ENCODE measurements at places on chromosomes 12 and 14.

- DNase-seq, result no peak
Observed at GRCh38 chr14:61621444-61621843, 73.9 kb upstream of the HIF1A start.

DNA sequence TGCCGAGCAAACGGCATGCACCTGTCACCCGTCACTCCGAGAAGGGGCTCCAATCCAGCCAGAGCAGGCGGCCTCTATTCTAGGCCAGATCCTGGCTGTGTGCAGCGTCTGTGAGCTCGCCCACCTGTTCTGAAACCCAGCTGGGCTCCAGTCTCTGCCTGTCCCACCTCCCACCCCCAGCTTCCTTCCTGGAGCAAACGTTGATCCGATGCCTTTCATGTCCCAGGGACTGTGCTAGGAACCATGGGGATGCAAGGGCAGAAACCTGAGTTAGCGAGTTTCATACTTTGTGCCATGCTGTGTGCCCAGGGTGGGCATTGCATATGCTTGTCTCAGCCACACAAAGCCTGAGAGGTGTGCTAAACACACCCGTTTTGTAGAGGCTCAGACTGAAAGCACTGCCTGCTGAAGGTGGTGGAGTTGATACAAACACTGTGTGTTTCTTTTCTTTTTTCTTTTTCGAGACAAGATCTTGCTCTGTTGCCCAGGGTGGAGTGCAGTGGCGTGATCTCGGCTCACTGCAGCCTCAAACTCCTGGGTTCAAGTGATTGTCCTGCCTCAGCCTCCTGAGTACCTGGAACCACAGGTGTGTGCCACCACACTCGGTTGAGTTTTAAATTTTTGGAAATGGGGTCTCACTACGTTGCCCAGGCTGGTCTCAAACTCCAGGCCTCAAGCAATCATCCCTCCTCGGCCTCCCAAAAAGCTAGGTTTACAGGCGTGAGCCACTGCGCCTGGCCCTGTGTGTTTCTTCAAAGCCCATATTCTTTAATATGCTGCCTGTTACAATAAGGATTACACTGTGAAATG, 84.1 kb upstream of the MED13L start:
- DNase-seq, result no peak

- no peak for DNase-seq
Observed at GRCh38 chr12:54060975-54061778, 7.5 kb downstream of the HOXC4 start.

GRCh38 chr14:101934601-101935150, 29.7 kb upstream of the DYNC1H1 start:
- no peak for DNase-seq

DNA sequence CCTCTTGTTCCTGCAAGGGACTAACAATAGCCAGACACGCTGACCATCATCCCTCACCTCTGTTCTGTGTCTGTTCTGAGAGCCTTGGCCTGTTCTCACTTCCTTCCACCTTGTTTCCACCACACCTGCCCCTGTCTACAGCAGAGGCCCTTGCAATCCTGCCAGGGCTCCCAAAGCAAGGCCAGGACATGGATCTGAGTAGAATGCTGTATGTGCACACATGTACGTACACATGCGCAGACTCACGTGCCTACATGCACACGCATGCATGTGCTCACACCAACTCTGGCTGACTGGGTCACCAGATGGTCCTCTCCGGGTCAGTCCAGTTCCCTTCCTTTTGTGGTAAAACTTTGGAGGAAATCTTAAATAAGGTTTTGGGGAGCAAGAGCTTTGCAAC, 133.0 kb upstream of the C14orf180 start:
- no peak for DNase-seq

GRCh38 chr14:54591461-54591860, 24.5 kb downstream of the SAMD4A start:
- no peak for DNase-seq

- no peak for DNase-seq
Observed at GRCh38 chr12:12212769-12213168, 54.1 kb downstream of the LRP6 start.

DNA sequence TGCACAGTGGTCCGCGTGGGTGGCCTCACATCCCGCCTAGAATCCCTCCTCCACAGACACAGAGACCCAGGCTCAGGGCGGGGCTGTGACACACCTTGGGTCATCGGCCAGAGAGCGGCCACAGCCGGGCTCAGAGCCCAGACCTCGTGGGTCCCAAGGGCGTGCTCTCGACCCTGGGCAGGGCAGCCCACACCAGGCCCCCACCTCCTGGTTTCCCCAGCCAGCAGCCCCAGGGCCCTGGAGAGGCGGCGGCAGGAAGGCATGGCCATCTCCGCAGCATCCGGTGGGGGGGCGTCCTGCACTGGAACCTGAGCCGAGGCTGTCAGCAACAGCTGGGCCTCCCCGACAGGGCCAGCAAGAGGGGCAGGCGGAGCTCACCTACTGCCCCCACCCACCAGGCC, 15.2 kb downstream of the JAG2 start:
- DNase-seq, result no peak

- DNase-seq, result peak; percentile 38
Observed at GRCh38 chr14:93023039-93023438, 92.7 kb downstream of the ITPK1 start.

DNA sequence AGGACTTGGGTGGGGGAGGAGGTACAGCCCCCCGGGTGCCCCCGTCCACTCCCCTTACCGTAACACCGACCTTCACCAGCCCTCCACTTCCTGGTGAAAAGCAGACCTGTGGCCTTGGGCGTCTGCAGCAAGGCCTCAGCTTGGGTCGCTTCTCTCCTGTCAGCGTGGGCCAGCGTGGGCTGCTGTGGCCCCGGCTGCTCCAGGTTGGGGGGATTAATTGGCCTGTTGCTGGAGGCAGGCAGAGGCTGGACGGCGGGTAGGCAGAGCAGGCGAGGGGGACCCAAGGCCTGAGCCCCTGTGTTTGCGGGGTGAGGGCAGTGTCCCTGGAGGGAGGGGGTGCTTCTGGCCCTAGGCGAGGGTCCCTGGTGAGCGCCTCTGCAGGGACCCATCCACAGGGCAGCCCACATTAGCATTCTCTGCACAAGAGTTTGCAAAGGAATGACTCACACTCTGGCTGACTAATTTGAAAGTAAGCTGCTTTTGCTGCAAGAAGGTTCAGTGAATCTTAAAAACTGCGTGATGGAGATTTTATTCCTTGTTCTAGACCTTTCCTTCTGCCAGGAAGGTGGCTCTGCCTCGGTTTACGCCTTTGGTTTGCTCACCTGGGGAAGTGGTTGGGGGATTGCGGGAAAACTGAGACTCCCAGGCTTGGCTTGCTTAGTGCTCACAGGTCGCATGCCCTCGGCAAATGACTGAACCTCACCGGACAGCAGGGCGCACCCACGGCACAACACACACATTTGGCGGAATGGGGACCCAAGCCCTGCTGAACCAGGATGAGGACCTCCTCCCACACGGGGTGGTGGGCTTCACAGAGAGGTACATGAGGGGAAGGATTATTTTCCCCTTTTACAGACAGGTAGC, 37.9 kb upstream of the DLK1 start:
- no peak for DNase-seq

DNA sequence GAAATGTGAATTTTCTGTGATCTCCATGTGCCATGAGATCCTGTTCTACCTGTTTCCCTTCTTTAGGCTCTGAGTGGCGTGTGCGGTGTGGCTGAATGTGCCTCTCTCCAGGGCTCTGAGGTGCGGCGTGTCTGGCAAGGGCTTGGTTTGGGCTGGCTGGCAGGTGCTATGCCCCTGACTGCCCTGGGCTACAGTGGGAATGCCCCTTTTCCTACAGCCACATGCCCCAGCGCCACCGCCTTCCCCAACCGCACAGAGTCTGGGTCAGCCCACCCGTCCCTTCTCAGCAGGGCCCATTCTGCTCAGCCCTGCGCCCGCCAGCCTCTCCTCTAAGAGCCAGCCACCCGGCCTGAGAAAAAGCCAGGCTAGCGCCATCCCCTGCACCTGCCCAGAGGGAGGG, 24.7 kb downstream of the BTBD6 start:
- no peak for DNase-seq

- no peak for DNase-seq
Observed at GRCh38 chr12:77941401-77941800, 110.7 kb downstream of the NAV3 start.

DNA sequence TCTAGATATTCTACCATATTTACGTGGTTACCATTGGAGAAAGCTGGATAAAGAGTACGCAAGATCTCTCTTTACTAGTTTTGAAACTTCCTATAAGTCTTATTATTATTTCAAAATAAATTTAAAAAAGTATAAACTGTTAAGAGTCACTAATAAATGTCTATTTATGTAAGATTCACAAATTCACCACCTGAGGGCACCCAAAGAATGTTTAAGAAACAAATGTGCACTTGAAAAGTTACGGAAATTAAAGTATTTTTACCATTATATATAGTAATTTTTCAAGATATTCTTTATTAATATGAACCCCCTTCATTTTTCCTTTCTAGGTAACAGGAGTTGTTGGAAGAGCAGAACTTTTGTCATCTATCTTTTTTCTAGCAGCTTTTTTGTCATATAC, 11.9 kb downstream of the TMTC3 start:
- DNase-seq, result no peak

DNA sequence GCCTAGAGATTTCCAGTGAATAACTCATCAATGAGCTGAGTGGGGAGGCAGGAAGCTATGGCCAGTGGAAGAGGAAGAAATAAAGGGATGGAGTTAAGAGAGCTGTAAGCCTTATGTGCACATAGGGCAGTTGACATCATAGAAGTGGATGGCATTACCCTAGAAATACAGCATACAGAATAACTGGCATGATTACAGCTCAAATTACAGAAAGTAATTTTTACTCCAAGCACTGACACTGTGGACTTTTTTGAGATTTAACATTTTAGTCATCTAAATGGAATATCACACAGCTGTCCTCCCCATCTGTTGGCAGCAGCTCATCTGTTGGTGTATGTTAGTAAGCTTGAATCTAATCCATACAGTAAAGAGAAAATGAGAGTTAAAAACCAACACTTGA, 5.4 kb upstream of the IPO8 start:
- DNase-seq, result no peak

DNA sequence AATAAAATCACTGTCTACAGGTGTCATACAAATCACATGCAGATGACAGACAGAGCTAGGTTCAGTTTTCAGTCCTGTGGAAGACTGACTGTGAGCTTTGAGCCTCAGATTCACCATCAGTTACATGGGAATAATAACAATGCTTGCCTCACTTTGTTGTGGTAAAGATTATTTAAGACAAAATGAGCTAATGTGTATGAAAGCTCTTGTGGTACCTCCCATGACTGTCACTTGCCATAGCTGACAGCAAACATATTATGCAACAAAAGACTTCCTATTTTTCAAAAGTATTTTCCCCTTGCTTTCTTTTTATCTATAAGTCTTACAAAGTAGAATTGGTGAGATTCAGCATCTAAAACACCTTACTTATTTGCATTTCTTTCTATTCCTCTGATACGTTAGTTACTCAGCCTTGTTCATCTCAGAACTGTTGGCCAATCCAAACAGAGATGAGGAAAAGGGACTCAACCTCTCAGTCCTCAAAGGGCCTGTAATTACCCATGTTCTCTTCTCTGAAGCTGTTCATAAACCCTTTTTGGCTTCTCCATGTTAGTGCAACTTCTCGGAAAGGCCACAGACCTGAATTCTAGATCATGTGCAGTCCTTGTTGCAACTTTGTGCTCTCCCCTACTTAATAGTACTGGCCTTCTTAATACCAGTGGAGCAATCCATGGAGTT, 8.8 kb upstream of the DDHD1 start:
- DNase-seq, result peak; percentile 30

- DNase-seq, result no peak
Observed at GRCh38 chr12:114291389-114292060, 114.4 kb downstream of the TBX5 start.

DNA sequence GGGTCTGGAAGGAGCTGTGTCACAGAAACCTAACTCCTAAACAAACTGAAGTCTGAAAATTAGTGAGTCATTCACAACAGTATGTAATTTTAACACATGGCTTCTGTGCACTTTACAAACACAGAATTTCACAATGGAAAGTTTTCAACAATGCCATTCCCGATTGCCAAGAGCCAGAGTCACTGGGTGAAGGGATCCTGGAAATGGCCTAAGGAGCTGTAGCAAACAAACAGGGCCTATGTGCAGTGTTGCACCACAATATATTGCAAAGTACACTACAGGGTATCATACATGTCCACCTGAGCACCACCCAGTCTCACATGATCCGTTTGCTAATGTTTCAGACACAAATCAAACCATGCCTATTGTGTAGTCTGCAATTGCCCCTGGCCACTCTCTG, 184.7 kb upstream of the OTX2 start:
- no peak for DNase-seq
